Stimulated activated CD4-positive, alpha-beta T cell treated with anti-CD3 and anti-CD28 coated beads, Interleukin-1b, Interleukin-23, amount 100 ng/mL, for 1 hour (primary cell): ENCODE measurements at places on chromosomes 16 and 17.

GRCh38 chr16:35745191-35745590 lies 2285.8 kb downstream of the TP53TG3F start:
- no peak for DNase-seq

- DNase-seq = no peak
These were observed 547.6 kb downstream of the WWOX start for GRCh38 chr16:78647019-78647418.

- no peak for DNase-seq
These were observed 217.4 kb downstream of the RPTOR start for GRCh38 chr17:80762076-80762475.

- no peak for DNase-seq
These were observed 1.4 kb upstream of the NDRG4 start for GRCh38 chr16:58498341-58499091.

DNA sequence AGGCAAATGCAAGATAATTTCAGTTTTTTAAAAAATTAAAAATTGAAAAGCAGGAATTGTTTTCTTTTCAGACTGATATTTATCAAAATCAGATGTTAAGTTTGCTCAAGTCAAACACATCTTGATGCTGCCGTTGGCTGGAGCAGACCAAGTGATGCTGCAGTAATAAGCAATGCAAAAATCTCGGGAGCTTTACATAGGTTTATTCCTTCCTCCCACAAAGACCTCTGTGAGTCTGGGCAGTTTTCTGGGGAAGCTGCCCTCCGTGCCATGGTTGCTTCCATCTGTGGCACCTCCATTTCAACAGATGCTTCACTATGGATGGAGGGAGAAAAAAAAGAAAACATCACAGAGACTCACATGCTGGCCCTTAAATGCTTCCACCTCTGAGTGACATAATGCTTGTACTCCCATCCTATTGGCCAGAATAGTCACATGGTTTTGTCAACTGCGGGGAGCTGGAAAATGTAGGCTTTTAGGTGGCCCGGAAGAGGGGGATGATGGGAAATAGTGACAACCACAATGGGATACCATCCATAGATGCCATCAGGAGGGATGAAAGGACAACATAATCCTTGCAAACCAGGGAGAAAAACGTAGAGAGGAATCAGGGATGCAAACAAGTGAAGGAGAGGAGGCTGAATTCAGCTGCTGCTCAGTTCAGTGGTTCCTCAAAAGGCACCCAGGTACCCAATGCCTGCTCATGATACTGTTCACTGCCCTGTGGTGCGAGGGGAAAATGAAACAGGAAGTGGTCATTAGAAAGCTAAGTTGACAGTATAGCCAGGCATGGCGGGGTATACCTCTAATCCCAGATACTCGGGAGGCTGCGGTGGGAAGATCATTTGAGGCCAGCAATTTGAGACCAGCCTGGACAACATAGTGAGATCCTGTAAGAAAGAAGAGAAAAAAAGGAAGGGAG lies 13.5 kb upstream of the ERCC4 start:
- no peak for DNase-seq

GRCh38 chr17:77546772-77547241 lies 406.0 kb downstream of the SEC14L1 start:
- DNase-seq = no peak
